NCI-H2171 (cell line): ENCODE measurements at places on chromosomes 5 and 9.

DNA sequence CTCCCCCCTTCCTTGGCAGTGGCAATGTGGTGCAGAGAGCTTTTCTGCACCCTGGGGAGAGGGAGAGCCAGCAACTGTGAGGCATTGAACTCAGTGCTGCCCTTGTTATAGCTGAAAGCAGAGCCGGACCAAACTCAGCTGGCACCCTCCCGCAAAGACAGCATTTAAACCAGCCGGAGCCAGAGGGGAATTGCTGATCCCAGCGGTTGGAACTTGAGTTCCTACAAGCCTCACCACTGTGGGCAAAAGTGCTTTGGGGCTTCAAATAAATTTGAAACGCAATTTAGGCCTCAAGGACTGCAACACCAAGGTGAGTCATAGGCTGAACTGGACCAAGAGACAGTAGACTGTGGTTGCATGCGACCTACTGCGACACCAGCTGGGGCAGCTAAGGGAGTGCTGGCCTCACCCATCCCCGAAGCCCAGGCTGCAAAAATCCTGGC, 207.6 kb upstream of the CDKN2B start:
- no peak for DNase-seq

DNA sequence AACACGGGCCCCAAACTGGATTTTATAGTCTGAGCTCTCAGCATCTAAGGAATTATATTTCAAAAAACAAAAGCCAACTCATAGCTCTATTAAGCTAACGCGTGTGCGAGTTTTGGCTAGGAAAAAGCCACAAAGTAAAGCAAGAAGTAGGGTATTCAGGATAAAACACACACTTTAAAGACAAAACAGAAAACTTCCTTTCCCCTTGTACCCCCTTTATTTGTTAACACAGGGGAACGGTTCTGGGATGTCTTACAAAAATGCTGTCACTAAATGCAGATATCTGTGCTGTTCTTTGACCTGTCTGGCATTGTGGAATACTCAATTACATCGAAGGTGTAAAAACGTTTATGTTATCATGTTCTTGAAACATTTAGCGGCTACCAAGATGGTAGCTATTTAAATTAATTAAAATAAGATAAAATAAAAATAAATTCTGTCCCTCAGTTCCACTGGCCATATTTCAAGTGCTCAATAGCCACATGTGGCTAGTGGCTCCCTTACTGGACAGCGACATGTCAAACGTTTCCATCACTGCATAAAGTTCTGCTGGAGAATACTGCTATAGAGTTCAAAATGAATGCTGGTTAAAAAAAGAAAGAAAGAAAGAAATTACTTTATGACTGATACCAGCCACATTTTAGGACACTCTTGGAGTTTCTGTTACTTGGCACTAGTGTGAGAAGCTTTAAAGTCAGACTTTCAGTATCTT, 7.2 kb upstream of the MEF2C start:
- no peak for DNase-seq

DNA sequence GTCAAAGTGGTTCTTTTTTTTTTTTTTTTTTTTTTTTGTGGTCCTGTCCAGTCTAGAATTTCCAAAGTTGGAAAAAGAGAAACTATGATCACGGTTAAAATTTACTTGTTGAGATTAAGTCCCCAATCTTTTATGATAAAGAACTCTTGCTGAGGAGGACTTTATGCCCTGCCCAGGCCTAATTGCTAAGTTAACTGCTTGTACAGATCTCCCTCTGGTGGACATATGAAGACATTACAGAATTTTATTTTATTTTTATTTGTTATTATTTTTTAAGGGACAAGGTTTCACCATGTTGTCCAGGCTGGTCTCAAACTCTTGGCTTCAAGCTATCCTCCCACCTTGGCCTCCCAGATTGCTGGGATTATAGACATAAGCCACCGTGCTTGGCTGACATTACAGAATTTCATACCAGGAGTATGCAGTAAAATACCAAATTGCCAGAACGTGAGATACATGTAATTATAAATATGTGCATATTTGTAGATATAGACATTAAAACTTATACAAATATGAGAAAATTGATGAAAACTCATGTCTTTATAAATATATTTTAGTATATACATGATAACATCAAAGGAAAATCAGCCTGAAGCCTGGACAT, 91.2 kb downstream of the RFK start:
- peak; percentile 9 for DNase-seq

DNA sequence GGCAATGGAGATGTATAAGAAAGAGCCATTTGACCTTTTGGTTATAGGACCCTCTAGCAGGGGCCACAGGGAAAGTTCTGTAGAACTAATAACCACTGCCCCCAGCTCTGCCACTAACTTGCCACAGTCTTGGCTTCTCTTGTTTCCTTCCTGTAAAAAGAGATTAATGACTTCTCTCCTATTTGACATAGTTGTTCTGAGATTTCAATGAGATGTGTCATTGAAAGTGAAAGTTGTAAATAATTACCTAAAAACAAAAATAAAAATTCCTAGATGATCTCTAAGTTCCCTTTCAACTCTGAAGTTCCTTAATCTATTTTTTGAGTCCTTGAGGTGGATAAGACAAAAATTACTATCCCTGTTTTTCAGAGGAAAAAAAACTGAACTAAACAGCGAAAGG, 1.4 kb upstream of the KIF12 start:
- no peak for DNase-seq

GRCh38 chr5:12659686-12660085, 755.4 kb upstream of the CTNND2 start:
- no peak for DNase-seq

DNA sequence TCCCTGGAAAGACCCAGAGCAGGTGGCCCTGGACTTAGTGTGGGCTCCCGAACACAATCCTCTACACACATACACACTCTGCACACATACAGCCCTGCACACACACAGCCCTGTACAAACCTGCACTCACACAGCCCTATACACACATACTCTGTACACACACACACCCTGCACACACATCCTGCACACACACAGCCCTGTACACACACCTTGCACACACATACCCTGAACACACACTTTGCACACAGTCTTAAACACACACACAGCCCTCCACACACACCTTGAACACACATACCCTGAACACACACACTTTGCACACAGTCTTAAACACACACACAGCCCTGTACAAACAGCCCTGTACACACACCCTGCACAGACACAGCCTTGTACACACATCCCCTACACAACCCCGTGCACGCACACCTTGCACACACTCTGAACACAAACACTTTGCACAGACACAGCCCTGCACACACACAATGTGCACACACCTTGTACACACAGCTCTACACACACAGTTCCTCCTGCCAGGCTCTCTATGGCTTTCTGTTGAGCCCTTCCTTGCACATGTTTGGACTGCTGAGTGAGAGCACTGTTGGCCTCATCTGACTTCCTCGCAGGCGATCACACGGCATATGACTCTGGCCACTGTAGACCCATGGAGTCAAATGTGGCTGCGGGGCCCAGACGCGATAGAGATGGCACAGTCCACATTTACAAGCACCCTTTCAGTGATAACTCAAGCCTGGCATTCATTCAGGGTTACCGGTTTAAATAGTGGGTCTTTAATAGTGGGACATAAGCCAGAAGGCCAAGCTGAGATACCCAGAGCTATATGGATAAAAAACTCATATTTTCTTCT, 245.7 kb upstream of the IRX1 start:
- no peak for DNase-seq

DNA sequence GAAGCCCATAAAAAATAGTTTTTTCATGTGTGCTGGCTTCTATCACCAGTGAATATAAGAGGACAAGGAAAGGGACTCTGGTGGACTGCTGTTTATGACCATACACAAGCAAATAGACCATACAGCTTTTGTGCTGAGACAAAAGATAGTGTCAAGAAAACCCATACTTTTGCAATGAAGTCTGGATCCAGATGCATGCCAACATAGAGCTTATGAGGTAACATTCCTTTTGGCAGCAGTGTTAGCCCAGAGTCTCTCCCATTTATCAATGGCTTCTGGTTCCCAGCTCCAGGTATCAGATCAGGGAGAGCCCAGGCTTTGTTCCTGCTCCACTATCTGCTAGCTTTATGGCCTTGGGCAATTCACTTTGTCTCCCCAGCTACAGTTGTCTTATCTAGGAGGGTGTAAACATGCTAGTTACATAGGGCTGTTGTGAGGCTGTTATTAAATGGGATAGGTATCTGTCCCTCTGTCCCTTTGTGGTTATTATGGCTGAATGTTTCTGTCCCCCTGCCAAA, 55.6 kb downstream of the CCDC192 start:
- no peak for DNase-seq

GRCh38 chr5:3598769-3599211, 3.2 kb downstream of the IRX1 start:
- DNase-seq: no peak

DNA sequence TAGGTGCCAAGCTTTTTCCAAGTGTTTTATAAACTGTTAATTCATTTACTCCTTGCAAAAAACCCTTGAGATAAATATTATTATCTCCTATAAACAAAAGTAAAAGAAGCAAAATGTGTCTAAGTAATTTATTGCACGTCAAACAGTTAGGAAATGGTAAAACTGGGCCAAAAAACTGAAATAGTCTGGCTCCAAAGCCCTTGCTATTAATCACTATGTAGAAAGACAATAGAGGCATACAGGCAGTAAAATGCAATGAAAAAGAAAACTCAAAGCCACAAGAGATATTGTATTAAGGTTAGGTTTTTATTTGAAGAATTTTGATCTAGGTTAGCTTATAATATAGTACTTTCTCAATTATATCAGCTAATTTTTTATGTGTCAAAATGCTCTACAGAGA, 457.7 kb downstream of the ANXA1 start:
- DNase-seq: no peak

DNA sequence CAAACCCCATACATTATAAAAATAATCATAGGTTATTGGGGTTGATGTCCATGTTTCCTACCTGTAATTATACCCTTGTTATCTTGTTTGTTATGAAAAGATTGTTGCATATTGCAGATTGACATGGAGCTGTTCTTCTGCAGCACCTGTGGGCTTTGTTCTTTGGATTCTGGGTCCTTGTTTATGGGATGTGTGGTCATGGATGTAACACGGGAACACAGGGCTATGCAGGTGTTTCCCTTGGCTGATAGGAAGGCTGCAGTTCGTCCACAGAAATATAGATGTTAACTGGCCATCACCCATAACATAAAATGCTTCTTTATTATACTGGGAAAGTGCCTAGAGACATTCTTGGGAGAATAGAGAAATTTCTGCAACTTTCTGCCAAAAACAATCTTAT, 77.9 kb downstream of the FBXL7 start:
- no peak for DNase-seq

DNA sequence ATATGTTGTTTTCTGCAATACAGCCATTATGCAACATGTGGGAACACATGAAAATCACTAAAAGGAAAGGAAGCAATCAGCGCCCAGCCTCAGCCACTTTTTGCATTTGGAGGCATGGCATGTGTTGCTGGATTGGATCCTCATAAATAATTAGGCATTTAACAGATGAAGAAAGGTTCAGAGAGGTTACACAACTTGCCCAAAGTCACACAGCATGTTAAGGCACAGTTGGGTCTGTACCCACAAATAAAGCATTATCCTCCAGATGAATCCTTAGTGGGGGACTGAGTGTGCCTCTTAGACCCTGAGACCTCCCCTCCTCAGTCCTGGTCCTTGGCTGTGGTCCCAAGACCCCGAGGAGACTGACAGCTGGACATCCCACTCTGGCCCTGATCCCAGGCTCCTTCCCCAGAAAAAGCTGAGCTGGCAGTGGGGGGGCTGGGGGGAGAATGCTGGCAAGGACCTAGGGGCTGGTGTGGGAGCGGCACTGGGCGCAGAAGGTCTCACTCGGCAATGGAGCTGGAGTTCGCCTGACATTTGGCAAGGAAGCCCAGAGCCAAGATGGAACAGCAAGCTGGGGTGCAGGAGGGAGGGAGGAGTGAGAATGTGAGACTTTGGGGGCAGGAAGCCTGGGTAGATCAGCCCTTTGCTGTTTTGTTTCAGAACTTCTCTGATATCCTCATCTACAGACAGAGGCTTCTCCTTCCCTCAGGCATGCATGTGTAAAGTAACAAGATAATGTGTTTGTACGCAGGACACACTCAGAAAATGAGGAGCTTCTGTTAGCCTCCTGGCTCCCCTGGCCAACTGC, 6.9 kb upstream of the AKNA start:
- DNase-seq: peak; percentile 8

DNA sequence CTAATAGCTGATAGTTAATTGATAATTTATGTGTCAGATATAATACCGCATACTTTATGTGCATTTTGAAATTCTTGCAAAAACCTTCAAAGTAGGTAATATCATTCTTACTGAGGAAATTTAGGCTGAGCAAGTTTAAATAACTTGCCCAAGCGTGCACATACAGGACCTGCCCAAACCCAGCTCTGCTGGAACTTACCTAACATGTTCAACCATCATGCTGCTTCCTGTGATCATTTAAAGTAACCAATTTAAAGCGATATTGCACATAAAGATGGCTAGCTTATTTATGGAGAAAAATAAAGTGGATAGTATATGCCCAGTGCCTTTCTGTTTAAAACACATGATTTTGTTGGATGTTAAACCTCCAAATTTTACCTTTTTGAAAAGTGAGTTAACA, 4.3 kb downstream of the FAM174A start:
- no peak for DNase-seq

- DNase-seq: no peak
Observed at GRCh38 chr9:69276775-69277174, 48.2 kb upstream of the ENTREP1 start.

- DNase-seq: peak; percentile 47
Observed at GRCh38 chr5:92402956-92403702, 1020.0 kb upstream of the ARRDC3 start.
